Small intestine (tissue), 16 donors: ENCODE measurements at places on chromosomes 5 and 9. TPM values are rescaled to one million over a fixed set of nuclear protein-coding genes. Genes with fewer than 3 reads are reported as not detected.

DNA sequence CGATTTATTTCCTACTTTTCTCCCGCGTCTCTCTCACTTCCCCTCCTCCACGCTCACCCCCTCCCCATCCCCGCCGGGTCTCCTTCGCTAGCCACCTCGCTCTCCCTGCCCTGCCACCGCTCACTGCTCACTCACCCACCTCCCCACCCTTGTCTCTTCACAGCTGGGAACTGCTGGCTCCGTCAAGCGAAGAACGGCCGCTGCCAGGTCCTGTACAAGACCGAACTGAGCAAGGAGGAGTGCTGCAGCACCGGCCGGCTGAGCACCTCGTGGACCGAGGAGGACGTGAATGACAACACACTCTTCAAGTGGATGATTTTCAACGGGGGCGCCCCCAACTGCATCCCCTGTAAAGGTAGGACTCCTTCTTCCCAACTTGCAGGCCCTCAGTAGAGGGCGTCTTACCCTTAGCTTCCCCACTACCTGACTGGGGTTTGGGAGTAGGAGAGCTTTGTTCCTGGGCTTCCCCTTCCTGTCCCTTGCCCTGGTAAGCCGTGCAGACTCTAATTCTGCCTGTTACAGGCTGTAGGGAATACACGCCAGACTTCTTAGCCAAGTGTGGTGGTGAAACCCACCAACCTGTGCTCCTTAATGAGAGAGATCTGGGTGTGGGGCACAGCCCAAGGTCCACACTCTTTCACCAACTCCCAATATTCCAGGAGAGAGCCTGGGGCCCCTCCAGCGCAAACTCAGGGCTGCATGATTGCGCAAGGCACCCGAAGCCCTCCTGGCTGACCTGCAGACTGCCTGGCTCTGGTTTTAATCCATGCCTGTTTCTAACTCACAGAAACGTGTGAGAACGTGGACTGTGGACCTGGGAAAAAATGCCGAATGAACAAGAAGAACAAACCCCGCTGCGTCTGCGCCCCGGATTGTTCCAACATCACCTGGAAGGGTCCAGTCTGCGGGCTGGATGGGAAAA, 2.5 kb downstream of the FST start:
- peak; percentile 62 for DNase-seq

The ZFP2 gene
- 0.70 TPM for polyA plus RNA-seq

The TMEM252 gene
- 0.10 TPM for polyA plus RNA-seq

GRCh38 chr9:135068776-135069415, 18.6 kb upstream of the OLFM1 start:
- DNase-seq, result no peak
